Thoracic aorta (tissue), 2 donors: ENCODE measurements at places on chromosomes 6 and 20.

- no peak for DNase-seq
Measured at GRCh38 chr20:22905658-22906057, 129.5 kb upstream of the SSTR4 start.

DNA sequence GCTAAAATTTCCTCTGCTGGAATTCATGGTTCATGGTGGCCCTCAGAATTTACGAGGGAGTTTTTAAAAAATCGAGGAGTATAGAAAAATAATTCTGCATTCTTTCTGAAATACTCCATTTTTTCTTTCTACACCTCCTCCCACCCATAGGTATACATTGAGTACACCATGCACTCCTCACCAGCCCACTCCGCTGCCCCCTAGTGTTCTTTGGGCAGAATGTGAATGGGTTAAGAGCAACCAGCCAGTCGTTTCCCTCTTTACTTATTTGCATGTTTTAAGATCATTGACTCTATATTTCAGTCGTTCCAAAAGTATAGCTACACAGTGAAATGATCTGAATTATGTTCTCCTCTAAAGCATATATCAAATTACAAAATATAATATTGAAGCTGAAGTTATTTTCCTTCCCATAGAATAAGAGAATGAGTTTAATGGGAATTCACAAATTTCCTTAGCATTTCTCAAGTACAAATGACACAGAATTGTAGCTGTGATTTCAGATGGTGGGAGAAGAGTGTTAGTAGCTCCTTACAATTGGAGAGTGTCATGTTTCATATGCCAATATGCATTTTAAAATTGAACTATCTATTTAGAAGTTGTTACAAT is 977.7 kb upstream of the SLC35B3 start:
- no peak for DNase-seq

- no peak for DNase-seq
Measured at GRCh38 chr6:101747716-101748115, 354.2 kb downstream of the GRIK2 start.

GRCh38 chr20:17644451-17644850 is 37.6 kb downstream of the RRBP1 start:
- no peak for DNase-seq

GRCh38 chr6:155747491-155747890 is 291.9 kb upstream of the NOX3 start:
- no peak for DNase-seq

GRCh38 chr6:119891644-119892043 is 542.1 kb upstream of the MAN1A1 start:
- no peak for DNase-seq

- no peak for DNase-seq
Measured at GRCh38 chr20:35592339-35592974, 23.2 kb upstream of the SPAG4 start.

GRCh38 chr6:3744211-3744900 is 7.2 kb downstream of the PXDC1 start:
- no peak for DNase-seq

DNA sequence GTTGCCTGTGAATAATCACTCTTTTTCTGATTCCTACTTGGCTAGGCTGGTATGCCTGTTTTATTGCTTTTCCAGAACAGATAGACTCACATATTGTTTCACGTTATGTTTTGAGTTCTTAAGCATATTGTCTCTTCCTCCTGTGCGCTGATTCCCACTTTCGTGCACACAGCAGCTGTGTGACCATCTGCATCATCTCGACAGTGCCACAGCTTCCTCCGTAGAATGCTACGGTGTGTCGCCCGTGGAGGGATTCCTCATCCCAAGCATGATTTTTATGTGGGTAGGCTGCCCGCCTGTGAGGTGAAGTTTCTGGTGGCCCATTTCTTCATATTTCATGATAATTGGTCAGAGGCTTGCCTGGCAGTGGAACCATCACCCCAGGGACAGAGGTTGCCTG is 31.8 kb downstream of the PLCB4 start:
- DNase-seq = no peak

DNA sequence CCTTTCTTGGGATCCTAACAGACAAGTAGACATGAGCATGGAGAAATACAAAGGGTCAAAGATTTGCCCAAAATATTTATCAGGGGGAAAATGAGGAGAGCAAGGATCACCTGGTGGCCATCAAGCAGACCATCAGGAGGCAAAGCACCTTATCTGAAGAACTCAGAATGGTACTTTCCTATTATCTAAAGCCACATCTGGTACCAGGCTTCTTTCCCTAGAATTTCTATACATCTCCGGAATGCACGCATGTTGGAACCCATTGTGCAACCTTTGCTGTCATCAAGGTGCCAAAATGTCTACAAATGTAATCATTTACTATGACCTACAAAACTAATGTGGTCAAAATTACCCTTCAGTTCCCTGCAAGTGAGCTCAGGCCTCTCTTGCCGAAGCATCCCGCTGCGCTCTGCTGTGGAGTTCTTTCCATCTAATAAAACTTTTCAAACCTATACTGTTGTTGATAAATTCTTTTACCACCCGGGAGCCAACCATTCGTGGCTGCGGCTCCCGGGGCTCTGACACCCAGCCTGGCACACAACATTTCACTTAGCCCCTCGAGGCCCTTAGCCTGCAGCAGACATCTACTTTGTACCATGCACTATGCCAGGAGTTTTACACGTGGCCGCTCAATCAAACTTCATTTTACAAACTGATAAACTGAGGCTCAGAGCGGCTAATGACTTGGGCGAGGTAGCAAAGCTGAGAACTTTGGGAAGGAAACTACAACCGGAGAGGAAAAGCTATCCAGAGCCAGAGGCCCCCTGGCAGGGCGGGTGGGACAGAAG is 3.8 kb upstream of the CPXM1 start:
- no peak for DNase-seq

GRCh38 chr6:16329233-16329632 is 90.8 kb downstream of the GMPR start:
- no peak for DNase-seq

DNA sequence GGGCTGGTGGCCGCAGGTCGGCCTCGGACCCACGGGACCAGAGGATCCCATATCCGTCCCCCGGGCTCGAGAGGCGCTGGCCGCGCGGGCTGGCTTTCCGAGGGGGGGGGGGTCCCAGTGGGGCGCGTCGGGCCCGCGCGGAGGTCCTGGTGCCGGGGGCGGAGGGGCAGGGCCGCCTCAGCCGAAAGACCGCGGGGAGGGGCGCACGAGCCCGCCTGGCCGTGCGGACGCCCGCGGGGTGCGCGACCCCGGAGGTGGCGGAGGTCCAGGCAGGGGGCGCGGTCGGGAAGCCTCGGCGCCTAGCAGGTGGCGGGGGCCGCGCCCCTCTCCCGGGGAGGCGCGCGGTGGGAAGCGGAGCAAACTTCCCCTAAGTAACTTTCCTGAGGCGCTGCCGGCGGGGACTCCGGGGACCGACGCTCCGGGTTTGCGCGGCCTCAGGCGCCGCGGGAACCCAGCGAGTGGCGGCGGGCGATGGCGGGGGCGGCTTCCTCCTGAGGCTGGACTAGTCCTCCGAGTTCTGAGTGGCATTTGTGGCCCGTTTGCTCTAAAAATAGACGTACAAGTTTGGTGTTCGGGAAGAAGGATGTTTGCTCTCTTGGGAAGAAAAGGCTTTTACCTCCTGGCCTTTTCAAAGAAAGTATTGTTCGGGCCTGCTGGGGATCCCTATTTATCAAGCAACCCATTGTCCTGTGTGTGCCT is 26.5 kb upstream of the BTBD3 start:
- peak; percentile 5 for DNase-seq
